ENCODE measurements at places on chromosomes 4 and X.

DNA sequence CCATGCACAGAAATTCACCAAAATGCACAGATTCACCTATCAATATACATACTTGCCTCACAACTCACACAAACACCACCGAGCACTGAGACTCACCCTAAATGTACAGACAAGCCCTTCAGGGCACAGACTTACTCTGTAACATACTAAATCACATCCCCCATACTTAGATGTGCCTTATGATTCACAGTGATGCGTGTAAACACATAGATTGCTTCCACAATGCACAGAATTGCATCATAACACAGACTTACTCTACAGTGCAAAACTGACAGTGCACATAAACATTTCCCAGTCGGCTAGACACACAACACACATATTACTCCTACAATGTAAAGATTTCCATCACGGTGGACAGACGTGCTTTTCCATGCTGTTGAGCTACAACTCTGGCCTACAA is 6.2 kb downstream of the LINC00632 start:
- no peak for DNase-seq

GRCh38 chrX:112851806-112852205 is 11.2 kb upstream of the AMOT start:
- DNase-seq, result no peak

GRCh38 chrX:22690116-22690515 is 309.6 kb upstream of the DDX53 start:
- DNase-seq, result no peak

- no peak for DNase-seq
Observed at GRCh38 chr4:40837094-40837870, 87.5 kb downstream of the NSUN7 start.

- DNase-seq, result no peak
Observed at GRCh38 chrX:125382148-125382628, 62.5 kb downstream of the TEX13C start.

GRCh38 chr4:57303012-57303751 is 193.0 kb upstream of the IGFBP7 start:
- DNase-seq, result no peak

Measured in BJ (cell line).